ENCODE measurements at places on chromosomes 13 and 19.

- DNase-seq = no peak
Measured at GRCh38 chr13:40756042-40756441, 14.9 kb downstream of the MRPS31 start.

DNA sequence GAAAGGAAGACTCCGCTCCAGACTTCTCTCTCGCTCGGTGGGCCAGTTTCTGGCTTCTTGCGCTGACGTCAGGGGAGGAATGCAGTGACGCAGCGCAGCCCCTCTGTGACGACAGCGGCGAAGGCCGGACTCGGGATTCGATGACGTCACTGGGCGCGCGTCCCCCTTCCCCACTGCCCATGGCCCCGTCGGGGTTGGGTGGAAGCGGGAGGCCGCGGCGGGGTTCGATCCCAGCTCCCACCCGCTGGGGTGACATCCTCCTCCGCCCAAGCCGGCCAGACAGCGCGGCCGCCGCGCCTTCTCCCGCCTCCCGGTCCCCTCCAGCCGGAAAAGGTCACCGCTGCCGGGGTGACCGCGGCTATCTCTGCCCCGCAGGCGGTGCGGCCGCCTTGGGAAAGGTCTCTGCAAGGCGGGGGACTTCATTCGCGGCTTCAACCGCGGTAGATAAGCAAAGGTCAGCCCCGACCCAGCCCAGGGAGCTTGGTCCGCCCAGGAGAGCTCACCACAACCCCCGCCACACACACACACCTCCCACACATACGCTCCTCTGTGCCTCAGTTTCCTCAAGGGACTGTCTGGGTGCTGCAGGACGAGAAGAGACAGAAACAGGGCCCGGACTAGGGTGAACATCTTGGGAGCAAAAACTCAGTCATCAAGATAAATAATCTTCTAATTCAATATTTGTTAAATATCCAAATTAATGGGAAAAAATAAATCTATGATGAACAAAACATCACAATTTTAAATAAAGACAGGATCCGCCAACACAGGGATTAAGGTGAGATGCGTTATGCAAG is 844 bp upstream of the RFX1 start:
- DNase-seq = peak; percentile 80

GRCh38 chr13:48194379-48194754 is 38.6 kb upstream of the ITM2B start:
- DNase-seq = no peak

- peak; percentile 25 for DNase-seq
Measured at GRCh38 chr19:46574533-46574932, 26.6 kb upstream of the CALM3 start.
